Large intestine (tissue), 12 donors: ENCODE measurements at places on chromosomes 5 and 9. TPM values are rescaled to one million over a fixed set of nuclear protein-coding genes. Genes with fewer than 3 reads are reported as not detected.

DNA sequence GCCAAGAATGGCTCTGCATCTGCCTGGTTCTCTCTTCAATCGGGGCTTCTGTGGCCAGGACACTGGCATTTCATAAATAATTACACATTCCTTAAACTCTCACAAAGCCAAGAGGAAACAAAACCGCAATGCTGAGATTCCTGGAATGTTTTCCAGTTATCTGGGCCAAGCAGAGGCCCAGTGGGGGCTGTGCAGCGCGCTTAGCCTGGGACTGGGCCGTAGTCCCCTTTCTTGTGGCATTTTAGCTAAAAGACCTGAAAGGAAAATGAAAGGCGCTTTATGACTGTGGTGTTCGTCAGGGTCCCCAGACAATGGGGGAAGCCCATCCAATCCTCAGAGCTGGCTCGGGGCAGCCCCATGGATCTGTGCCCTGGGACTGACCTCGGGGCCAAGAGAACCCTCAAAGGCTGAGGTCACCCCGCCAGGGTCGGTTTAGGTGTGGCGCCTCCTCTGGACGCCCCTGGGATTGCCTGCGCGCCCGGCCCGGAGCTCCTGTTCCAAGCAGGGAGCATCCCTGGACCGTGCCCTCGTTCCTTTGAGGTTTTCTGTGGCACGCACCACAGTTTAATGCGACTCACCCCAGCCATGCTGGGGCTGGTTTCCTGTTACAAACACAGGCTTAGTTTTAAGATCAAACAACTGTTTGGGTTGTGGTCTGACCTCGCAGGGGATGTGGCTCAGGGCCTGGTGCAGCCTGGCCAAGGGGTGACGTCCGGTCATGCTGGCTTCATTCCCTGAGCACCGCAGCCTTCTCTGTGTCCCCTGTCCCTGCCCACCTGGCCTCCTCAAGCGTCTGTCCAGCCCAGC lies 51.5 kb upstream of the NKD2 start:
- peak; percentile 42 for DNase-seq

The SPATA31C1 gene
- 0.18 TPM for polyA plus RNA-seq

GRCh38 chr5:15594977-15595568 lies 95.1 kb downstream of the FBXL7 start:
- no peak for DNase-seq

DNA sequence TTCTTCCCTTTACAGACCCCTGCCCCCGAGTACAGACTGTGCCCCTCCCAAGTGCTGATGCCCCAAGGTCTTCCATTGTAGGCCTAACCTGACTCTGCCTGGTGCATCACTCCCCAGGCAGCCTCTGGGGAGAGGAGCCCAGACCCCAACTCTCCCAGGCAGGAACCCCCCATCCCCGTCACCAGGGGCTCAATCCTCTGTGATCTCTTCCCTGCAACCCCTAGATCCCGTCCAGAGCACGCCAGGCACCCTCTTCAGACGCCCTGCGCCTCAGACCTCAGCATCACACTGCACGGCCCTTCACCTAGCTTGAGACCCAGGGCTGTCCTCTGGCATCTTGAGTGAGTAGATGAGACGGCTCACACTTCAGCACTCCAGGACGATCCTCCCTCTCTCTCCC lies 6.4 kb upstream of the EGR1 start:
- DNase-seq: no peak

- DNase-seq: no peak
Measured at GRCh38 chr5:90395005-90395404, 14.6 kb downstream of the CETN3 start.

The MCIDAS gene
- not detected for polyA plus RNA-seq

The CCNI2 gene
- 10.1 TPM for polyA plus RNA-seq

- DNase-seq: no peak
Measured at GRCh38 chr9:125932012-125932411, 184.8 kb downstream of the PBX3 start.

GRCh38 chr9:130666393-130667119 lies 2.2 kb downstream of the PRDM12 start:
- DNase-seq: no peak

DNA sequence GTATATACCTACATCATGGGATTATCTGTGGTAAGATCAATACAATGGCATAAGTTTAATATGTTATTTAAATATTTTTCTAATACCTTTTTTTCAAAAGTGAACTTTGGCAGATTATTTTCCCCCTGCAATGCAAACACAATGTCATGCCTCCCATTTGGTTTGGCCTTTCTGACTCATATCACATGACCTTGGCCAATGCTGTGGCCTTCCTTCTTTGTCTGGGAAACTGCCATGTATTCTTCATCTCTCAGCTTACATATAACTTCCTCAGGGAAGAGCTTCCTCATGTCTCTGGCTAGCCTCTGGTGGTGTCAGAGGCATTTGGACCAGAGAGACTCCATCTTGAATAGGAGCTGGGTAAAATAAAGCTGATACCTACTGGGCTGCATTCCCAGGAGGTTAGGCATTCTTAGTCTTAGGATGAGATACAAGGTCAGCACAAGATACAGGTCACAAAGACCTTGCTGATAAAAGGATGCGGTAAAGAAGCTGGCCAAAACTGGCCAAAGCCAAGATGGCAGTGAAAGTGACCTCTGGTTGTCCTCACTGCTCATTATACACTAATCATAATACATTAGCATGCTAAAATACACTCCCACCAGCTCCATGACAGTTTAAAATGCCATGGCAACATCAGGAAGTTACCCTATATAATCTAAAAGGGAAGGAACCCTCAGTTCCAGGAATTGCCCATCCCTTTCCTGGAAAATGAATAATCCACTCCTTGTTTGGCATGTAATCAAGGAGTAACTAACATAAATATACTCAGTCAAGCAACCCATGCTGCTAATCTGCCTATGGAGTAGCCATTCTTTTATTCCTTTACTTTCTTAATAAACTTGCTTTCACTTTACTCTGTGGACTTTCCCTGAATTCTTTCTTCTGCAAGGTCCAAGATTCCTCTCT lies 76.0 kb downstream of the C9orf153 start:
- DNase-seq: no peak

- DNase-seq: no peak
Measured at GRCh38 chr9:122402403-122402871, 31.6 kb downstream of the PTGS1 start.

- no peak for DNase-seq
Measured at GRCh38 chr9:27566118-27566517, 7.2 kb downstream of the C9orf72 start.

GRCh38 chr9:75707191-75707590 lies 183.3 kb upstream of the PCSK5 start:
- no peak for DNase-seq

The GPR151 gene
- 0.04 TPM for polyA plus RNA-seq

DNA sequence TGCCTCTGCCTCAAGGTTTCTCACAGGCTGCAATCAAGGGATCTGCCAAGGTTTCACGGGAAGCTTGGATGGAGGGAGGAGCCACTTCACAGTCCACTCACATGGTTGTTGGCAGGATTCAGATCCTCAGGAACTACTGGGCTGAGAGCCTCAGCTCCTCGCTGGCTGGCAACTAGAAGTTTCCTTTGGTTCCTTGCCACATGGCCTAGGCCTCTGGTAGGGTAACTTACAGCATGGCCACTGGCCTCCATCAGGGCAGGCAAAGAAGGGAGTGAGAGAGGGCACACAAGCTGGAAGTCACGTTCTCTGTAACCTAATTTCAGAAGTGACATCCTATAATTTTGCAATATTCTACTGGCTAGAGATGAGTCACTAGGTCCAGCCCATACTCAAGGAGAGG lies 32.2 kb downstream of the SPOCK1 start:
- no peak for DNase-seq

- no peak for DNase-seq
Measured at GRCh38 chr5:167822241-167822640, 469.2 kb upstream of the WWC1 start.

DNA sequence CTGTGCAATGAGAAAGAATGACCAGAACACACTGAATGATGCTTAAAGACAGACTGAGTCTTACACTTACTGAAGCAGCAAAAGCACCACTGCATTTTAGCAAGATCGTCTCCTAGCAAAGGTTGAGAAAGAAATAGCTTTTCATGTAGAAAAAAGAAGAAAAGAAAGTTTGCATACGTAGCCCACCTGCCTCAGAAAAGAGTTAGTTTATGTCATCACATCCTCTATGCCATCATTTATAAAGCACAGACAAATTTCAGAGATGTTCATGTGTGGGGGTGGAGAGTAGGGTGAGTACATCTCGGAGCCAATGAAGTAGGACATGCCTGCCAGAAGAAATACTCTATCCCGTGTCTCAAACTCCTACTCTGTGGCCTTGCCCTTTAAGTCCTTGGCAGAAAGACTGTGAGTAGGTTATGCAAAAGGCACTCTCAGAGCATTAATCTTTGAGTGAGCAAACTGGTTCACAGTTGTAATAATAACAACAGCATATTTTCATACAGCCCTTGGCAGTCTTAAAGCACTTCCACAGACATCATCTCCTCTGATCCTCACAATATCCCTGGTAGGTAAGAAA lies 22.4 kb downstream of the NRG2 start:
- no peak for DNase-seq

The SPARC gene
- 935 TPM for polyA plus RNA-seq

The CTXN3 gene
- not detected for polyA plus RNA-seq

The SPATA31A3 gene
- not detected for polyA plus RNA-seq

DNA sequence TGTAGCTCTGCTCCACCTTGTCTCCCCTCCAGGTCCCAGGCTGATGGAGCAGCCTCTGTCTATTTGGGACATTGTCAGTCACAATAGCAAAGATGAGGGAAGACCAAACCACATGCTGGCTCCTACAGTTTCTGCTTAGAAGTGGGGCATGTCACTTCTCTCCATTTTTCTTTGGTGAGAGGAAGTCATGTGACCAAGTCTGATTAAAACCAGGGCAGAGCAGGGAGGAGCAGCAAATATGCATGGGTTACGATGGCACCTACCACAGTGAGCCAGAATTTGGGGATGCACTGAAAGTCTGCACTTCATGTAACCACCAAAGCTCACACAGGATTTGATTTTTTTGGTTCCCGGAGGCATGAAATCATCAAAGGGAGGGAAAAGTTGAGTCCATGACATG lies 234.6 kb downstream of the CDK5RAP2 start:
- no peak for DNase-seq

- DNase-seq: no peak
Measured at GRCh38 chr5:103402851-103403250, 144.3 kb downstream of the MACIR start.

GRCh38 chr5:55324815-55325418 lies 17.1 kb downstream of the MTREX start:
- no peak for DNase-seq

DNA sequence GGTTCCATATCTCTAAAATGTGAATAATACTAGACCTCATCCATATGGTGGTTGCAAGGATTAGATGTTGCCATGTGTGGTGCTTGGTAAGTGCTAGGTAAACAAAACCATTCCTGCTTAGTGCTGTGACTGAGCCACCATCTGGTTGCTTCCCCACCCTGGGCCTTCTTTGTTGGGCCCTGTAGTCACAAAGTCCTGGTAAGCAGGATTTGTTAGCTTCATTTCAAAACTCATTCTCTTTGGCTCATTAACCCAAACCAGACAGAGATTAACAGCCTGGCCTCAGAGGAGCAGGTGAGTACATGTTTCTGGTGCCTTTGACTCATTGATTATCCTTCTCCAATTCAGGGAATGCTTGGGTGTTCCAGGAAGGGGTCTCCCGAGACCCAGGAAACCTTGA lies 240.2 kb downstream of the ARHGAP26 start:
- DNase-seq: no peak

The DRD1 gene
- 0.04 TPM for polyA plus RNA-seq

GRCh38 chr9:130302785-130303612 lies 37.4 kb downstream of the HMCN2 start:
- DNase-seq: no peak

DNA sequence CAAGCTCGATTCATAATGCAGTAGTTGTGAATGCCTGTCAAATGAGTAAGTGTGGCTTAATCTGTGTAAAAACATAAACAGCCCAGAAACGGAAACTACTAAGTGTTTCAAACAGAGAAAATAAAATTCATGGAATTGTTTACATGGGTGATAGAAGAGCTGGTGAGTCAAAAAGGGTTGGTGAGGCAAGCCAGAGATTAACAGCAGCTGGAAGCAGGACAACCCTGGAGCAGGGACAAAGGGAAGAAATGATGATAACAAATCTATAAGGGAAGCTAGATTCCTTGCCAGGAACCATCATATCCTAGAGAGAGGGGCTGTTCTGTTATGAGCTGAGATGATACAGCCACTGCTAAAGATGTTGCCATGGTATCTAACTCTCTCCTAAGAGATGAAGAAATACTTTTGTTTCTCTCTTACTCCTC lies 18.0 kb upstream of the PRR16 start:
- DNase-seq: peak; percentile 4

DNA sequence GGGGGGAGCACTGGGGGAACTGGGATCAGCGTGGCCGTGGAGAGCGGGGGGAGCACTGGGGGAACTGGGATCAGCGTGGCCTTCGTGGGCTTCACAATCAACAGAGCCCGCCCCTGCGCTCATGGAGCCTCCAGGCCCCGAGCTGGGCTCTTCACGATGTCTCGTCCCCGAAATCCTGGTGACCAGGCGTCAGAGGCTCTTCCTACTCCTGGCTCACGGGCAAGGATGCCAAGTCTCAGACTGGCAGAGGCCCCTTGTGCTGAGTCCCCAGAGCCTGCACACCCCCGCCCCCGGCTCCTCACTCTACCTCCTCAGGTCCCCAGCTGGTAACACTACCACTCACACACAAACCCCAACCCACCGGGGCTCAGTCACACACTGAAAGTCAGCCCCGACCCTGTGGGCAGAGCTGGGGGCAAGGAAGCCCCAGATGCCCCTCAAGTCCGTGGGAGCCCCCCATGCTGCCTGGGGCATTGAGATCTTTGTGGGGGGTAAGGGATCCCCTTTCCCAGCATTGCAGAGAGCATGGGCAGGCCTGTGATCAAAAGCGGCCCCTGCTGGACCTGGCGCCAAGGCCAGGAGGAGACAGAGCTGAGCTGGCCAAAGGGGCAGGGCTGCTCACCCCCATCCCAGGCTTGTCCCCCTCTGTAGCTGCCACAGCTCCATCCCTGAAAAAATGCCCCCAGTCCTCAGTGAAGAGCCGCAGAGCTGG lies 26.7 kb downstream of the LHX3 start:
- no peak for DNase-seq

DNA sequence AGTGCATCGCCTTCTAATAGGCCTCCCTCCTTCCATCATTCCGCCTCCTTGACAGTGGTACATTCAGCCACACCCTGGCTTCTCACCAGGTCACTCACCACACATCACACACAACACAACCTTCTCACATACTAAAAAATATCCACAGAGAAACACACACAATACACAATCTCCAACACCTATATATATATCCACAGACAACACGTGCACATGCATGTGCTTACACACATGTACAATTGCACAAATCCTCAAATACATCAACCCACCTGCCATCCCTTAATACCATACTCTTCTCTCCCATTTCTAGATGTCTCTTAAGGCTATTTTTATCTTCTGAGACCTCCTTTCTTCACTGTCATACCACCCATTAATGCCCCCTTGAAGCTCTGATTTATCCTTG lies 57.6 kb downstream of the PPP2R2B start:
- no peak for DNase-seq

The SPATA9 gene
- 1.1 TPM for polyA plus RNA-seq

DNA sequence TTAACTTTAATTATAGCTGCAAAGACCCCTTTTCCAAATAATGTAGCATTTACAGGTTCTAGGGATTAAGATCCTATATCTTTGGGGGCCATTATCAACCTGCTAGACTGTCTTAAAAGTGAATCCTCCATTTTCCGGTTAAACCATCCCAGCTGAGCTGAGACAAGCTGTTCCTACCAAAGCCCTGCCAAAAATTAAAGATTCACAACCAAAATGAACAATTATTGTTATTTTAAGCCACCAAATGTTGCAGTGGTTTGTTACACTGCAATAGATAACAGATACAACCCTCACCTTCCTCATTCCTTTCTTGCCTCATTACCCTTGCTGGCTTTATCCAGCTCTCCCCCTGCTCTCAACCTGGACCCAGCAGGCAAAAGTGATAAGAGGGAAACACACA lies 343.4 kb downstream of the CDK5RAP2 start:
- no peak for DNase-seq
